Renal cortical epithelial cell (primary cell): ENCODE measurements at places on chromosomes 6 and 20. TPM values are rescaled to one million over a fixed set of nuclear protein-coding genes. Genes with fewer than 3 reads are reported as not detected.

Gene FHL5
- not detected in 2 replicates for total RNA-seq

Gene SMLR1
- total RNA-seq, result not detected in 2 replicates

Gene FAM209B
- not detected in 2 replicates for total RNA-seq

Gene RMND1
- total RNA-seq, result 30.4 and 35.9 TPM in 2 replicates

Gene KCNK16
- not detected in 2 replicates for total RNA-seq

Gene PROKR2
- total RNA-seq, result not detected in 2 replicates

Gene ARMC2
- total RNA-seq, result 2.6 and 4.8 TPM in 2 replicates

Gene HEY2
- not detected in 2 replicates for total RNA-seq

Gene CAGE1
- total RNA-seq, result 0.17 TPM in 1 of 2 replicates, not detected in the other

Gene TRIM40
- not detected in 2 replicates for total RNA-seq

Gene RAET1E
- total RNA-seq, result not detected in 2 replicates

Gene ROMO1
- total RNA-seq, result 86.9 and 420 TPM in 2 replicates

Gene IL20RA
- total RNA-seq, result not detected in 2 replicates

Gene SLC22A16
- not detected in 2 replicates for total RNA-seq

Gene ECT2L
- total RNA-seq, result 0.10 TPM in 1 of 2 replicates, not detected in the other

Gene KCNQ2
- total RNA-seq, result not detected in 2 replicates
